ENCODE measurements at places on chromosomes 7 and 10.

DNA sequence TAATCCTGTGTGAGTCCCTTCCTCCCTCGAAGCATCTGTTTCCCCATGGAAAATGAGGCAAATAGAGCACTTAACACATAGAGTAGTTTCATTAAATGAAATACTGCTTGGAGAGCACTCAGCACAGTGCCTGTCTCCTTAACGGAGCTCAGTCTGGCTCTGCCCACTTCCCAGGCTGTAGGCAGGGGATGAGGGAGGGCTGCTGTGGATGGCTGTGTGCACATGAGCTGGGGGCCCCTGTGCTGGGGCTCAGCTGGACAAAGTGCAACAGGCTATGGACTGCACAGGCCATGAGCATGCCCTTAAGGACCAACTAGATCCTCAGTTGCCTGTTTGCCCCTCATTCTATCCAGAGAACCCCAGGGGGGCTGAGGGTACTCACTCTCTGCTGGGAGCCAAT, 14.5 kb downstream of the ZCCHC24 start:
- no peak for DNase-seq

- no peak for DNase-seq
These were observed 441.2 kb downstream of the PLXDC2 start for GRCh38 chr10:20257422-20257821.

GRCh38 chr7:95527033-95527775, 41.5 kb downstream of the ASB4 start:
- peak; percentile 68 for DNase-seq

GRCh38 chr10:48364659-48365405, 58.4 kb downstream of the MAPK8 start:
- DNase-seq = no peak

GRCh38 chr10:521261-522250, 167.9 kb downstream of the DIP2C start:
- peak; percentile 68 for DNase-seq

- no peak for DNase-seq
These were observed 357.6 kb upstream of the PCDH15 start for GRCh38 chr10:55158633-55159032.

- no peak for DNase-seq
These were observed 98.7 kb downstream of the PROSER2 start for GRCh38 chr10:11921800-11922392.

DNA sequence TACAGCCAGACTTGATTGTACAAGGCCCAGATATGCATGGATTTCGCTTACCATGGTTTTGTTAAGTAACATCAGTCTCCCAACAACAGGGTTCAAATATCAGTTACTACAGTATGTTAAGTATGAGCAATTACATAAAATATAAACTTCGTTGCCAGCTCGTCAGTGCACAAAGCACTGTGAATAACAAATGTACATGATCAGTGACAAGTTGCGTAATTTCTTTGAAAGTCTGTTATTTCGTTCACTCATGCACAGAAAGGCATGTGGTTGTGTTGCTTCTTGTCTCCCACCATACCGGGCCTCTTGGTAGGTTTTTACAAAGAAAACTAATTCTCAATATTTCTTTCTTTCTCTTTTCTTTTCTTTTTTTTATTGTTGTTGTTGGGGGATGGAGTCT, 12.5 kb upstream of the ZNF487 start:
- no peak for DNase-seq

- DNase-seq = peak; percentile 76
These were observed 6.3 kb upstream of the ZNF503 start for GRCh38 chr10:75407713-75408508.

DNA sequence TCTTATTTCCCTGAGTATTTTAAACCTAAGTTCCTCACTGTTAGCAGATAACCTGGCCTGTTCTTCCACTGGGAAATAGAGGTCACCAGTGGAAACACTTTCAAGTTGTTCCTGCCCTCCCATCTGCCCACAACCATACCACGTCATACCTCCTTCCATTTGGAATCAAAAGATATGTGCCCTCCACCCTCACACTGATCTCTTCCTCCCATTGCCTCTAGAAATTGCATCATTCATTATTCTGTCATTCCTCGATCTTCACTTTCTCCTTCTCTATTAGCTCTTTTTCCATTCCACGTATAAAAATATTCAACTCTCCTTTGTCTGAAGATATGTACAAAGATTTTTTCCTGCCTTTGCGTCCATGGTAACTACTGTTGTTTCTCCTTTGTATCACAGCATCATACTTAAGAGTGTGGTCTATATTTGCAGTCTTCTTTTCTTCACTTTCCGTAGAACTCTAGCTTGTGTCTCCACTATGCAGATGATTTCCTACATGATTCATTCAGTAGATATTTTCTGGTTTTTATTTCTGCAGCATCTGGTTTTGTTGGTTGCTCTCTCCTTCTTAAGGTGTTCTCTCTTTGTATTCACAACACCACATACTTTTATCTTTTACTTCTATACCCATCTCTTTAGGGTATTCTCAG, 312.3 kb downstream of the REEP3 start:
- no peak for DNase-seq

DNA sequence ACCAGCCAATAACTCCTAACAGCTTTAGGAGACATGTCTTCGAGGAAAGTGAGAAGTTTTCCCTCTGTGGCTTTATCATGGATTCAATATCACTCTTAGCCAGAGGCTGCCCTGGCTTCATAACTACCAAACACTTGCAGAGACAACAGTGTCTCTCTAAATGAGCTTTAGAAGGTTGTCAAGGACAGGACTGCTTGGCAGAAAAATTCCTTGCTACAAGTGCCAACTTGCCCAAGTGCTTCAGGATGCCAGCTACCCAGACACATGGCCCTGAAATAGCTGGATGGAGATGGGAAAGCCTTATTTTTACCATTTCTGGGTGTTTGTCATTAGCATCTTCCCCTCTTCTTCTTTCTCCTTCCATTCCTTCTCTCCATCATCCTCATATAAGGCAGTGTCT, 137.1 kb upstream of the MDFIC start:
- DNase-seq = no peak

GRCh38 chr10:95543459-95543858, 17.7 kb downstream of the SORBS1 start:
- DNase-seq = no peak

GRCh38 chr7:87574630-87575029, 26.1 kb downstream of the ABCB1 start:
- DNase-seq = no peak

GRCh38 chr7:145219461-145219860, 383.6 kb upstream of the TPK1 start:
- DNase-seq = no peak

DNA sequence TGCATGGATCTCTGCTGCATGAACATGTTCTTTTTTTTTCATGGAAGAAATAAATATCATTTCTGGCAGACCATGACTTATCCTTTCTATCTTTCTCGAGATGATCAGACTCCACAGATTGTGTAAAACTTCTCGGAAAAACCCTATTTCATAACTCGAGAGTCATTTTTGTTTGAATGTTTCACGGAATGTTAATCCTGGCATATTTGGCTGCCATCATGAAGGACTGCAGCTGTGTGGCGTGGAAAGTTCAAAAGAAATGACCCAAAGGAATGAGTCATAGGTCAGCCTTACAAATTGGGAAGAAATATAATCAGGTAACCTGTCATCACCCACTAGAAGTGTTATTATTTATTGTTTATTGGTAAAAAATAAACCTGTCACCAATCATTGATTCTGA, 566.8 kb downstream of the SDK1 start:
- no peak for DNase-seq

DNA sequence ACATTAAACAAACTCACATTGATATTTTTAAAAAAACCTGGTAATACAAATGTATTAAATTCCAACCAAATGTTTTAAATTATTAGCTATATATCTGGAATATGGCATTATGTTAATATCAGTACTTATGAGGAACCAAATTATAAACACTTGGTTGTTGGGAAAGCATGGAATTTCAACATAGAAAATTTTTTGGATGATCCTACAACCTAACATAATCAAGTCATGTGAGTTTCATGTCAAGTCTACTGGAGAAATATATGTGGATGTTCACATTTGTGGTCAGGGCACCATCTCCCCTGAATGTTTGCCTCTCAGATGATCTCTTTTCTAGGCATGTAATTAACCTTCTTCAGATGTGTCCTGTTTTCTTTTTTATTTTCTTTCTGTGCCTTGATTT, 5.2 kb upstream of the POT1 start:
- DNase-seq = no peak

GRCh38 chr10:117167789-117168674, 29.3 kb upstream of the KCNK18 start:
- DNase-seq = no peak

GRCh38 chr10:86291616-86292340, 74.8 kb downstream of the GRID1 start:
- DNase-seq = no peak

- no peak for DNase-seq
These were observed 138.9 kb upstream of the AHR start for GRCh38 chr7:17159500-17160037.

- no peak for DNase-seq
These were observed 840.8 kb downstream of the GRM8 start for GRCh38 chr7:126411821-126412383.

- DNase-seq = no peak
These were observed 108.3 kb downstream of the TNS3 start for GRCh38 chr7:47473499-47474210.

- DNase-seq = no peak
These were observed 497.0 kb upstream of the FOXK1 start for GRCh38 chr7:4185136-4185535.

GRCh38 chr7:107267138-107267537, 98.3 kb downstream of the HBP1 start:
- DNase-seq = no peak

- no peak for DNase-seq
These were observed 614.7 kb downstream of the PTPRN2 start for GRCh38 chr7:157972914-157973313.

DNA sequence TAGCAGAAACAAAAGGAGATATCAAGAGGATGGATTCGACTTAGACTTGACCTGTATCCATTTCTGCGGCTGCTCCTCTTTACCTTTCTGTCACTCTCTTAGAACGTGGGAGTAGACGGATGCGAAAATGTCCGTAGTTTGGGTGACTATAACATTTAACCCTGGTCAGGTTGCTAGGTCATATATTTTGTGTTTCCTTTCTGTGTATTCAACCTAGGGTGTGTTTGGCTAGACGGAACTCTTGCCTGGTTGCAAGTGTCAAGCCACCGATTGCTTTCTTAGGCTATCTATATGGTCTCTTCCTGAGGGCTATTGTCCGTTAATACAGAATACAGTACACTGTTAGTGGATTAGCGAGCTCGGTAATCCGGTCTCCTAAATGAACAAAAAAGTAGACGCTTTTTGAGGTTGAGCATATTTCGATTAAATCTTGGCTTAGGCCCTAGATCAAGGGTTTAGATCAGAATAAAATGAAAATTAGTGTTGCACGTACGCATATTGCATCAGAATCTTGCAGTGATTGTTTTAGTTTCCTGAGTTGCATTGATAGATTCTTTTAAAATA, 1.2 kb downstream of the PTEN start:
- DNase-seq = no peak

DNA sequence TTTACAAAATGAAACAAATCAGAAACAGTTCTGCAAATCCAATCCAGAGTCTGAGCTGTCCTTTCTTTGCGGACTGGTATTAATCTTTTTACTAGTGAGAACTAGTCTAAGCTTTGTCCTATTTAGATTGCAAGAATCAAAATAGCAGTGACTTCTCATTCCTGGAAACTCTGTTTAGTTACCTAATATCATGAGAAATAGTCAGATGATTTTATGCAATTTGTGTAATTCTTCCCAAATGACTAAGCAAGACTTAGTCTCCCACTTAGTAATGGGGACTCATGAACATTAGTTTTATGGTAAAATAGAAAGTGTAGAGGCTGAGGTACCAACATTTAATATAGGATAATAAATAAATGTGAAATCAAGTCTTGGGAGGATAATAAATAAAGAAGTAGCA, 341.3 kb downstream of the DNAJB9 start:
- DNase-seq = no peak

GRCh38 chr7:150317748-150318444, 5.3 kb upstream of the LRRC61 start:
- no peak for DNase-seq

DNA sequence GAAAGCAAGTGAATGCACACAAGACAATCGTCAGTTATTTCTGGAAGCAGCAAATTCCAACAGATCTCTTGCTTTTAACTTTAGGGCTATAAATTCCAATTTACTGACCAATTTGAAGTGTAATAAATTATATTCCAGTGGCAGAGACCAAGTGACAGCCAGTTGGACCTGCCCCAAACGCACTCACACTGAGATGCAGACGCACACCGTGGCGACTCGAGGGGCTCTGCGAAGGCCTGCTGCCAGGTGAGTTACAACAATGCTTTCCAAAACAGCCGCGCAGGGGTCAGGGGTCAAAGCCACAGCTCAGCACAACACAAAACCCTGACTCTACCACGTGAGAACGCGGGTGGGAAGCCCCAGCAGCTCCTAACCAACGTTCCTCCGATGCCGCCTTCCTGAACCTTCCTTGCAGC, 97.4 kb downstream of the ZRANB1 start:
- DNase-seq = no peak

DNA sequence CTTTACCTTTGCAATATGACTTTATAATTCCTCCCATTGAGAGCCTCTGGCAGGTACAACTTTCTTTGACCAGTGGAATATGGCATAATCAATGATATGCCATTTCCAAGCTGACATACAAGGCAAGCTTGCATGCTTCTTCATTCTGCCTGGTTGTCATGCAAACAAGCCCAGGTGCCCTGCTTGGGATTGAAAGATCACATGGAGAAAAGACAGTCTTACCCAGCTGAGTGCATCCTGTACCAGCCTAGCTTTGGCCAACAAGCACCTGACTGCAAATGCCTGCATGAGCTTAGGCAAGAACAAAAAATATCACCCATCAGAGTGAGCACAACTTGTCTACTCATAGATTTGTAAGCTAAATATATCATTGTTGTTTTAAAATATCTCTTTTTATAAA, 82.9 kb upstream of the KCND2 start:
- DNase-seq = no peak

DNA sequence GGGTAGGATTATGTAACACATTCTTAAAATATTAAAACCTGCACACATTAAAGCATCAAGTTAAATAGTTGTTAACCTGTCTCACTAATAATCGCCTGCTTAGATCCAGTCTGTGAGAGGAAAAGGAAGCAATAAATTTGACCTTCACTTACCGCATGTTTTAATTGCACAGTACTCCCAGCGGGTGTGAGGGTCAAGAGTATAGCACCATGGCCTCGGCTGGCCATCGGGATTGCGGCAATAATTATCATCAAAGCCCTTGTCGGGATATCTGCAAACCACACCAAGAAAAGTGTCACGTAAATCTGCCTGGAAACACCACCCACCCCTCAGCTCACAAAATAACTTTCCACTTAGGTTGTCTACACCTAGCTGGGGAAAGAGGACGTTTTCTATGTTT, 26.6 kb downstream of the HGF start:
- no peak for DNase-seq

GRCh38 chr10:17109046-17109445, 20.6 kb downstream of the CUBN start:
- DNase-seq = no peak

GRCh38 chr7:117751775-117752174, 121.5 kb downstream of the CTTNBP2 start:
- no peak for DNase-seq

GRCh38 chr7:129006636-129007414, 48.1 kb downstream of the TNPO3 start:
- no peak for DNase-seq

GRCh38 chr7:25320791-25321190, 92.5 kb upstream of the NPVF start:
- no peak for DNase-seq

GRCh38 chr7:129376076-129376777, 58.0 kb upstream of the STRIP2 start:
- DNase-seq = no peak

GRCh38 chr7:17651863-17652385, 288.4 kb downstream of the SNX13 start:
- DNase-seq = peak; percentile 22

- DNase-seq = no peak
These were observed 45.6 kb downstream of the GPR141 start for GRCh38 chr7:37729181-37729580.
